CD4-positive, alpha-beta T cell (primary cell): ENCODE measurements at places on chromosomes 5 and 9. TPM values are rescaled to one million over a fixed set of nuclear protein-coding genes. Genes with fewer than 3 reads are reported as not detected.

DNA sequence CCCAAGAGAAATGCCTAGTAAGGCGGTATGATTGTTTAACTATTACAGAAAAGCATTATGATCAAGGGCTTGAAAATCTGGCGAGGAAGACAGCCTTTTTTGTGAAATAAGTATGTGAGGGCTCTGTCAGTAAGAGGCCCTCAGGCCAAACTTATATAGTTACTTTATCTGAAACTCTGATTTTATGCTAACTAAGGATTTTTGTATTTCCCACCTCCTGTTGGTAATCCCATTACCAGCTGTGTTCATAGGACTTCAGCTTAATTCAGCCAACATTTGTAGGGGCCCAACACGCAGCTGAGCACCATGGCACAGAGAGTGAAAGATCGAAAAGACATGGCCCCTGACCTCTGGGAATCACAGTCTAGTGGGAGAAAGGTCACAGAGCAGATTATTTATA, 318.3 kb upstream of the WWC1 start:
- no peak for DNase-seq

GRCh38 chr5:136749016-136749415, 383.7 kb upstream of the TRPC7 start:
- DNase-seq, result no peak

- DNase-seq, result no peak
These were observed 20.6 kb downstream of the C9orf43 start for GRCh38 chr9:113431191-113431590.

DNA sequence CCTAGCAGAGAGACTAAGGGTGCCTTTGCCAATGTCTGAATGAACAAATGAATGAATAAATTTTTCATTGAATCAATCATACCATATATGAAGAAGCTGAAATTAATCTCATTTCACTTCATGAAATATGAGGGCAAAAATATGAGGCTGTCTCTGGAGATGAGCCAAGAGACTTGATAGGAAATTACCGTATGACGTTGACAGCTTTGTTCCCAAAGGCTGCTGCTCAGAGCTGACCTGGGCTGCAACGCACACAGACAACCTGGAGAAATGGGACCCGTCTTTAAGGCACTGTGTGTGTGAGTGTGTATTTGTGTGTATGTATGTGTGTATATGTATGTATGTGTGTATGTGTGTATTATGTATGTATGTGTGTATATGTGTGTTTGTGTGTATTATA, 226.1 kb downstream of the IRX2 start:
- no peak for DNase-seq

- DNase-seq, result no peak
These were observed 58.2 kb upstream of the GGTA1 start for GRCh38 chr9:121557581-121558447.

GRCh38 chr5:21693591-21693990, 1159.6 kb downstream of the CDH12 start:
- no peak for DNase-seq

Gene ZDHHC11
- total RNA-seq, result 13.3 TPM

Gene PITX1
- not detected for total RNA-seq

DNA sequence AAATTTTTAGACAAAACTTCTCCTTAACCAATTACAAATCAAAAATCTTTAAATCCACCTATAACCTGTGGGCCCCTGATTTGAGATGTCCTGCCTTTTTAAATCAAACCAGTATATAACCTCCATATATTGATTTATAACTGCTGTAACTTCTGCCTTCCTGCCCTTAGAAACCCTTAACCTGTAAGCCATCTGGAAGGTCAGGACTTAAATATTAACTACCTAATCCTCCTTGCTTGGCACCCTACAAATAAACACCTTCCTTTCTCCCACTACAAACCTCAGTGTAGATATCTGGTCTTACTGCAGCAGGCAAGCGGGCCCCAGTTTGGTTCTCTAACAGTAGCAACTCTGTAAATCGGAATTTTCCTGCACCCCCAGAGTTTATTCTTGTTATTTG, 83.9 kb downstream of the MTREX start:
- DNase-seq, result no peak

- DNase-seq, result no peak
These were observed 3.5 kb upstream of the VDAC1 start for GRCh38 chr5:134008266-134008749.

DNA sequence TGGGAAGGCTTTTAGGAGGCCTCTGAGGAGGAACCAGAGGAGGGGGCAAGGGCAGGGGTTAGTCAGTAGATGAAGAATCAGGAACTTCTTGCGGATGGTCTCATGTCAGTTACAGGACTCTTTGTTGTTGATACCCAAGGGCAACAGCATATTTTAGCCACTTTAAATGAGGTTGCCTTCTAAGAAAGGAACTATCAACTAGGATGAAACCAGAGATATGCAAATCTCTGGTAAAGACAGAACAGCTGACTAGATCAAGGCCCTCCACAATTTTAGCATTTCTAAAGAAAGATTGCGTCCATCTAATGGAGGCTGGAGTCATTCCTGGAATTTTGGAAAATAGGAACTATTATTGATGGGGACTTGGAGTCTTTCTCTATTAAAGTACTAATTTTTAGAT, 57.7 kb upstream of the KLF4 start:
- no peak for DNase-seq

Gene HDHD3
- total RNA-seq, result 13.2 TPM

DNA sequence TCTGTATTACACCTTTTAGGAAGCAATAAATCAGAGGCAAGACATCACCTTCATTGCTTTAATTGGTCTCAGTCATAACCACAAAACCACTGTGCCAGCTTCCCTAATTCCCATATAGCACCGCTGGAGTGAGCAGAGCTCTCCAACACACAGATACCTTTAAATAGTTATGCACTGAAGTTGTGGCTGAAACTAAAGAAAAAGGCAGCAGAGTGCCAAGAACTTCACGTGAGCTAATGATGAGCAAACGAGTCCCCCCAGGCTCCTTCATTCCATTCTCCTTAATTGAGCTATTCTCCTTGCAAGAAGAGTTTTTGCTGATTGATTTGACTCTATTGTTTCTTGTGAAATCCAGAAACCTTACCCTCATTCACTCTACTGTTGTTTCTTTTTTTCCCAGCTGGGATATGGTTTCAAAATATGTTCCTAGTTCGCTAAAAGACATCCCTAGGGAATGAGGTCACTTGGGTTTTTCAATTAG, 501.5 kb downstream of the SPATA31D1 start:
- DNase-seq, result no peak

Gene SMIM33
- 0.08 TPM for total RNA-seq

GRCh38 chr9:16622541-16622940, 247.9 kb downstream of the BNC2 start:
- no peak for DNase-seq

- DNase-seq, result no peak
These were observed 66.0 kb upstream of the FCN1 start for GRCh38 chr9:134983506-134984371.

GRCh38 chr9:95876138-95876444, 600 bp downstream of the ERCC6L2 start:
- DNase-seq, result no peak

Gene KIAA0825
- 1.6 TPM for total RNA-seq

GRCh38 chr5:179161901-179162300, 101.7 kb downstream of the ZNF354C start:
- DNase-seq, result no peak

DNA sequence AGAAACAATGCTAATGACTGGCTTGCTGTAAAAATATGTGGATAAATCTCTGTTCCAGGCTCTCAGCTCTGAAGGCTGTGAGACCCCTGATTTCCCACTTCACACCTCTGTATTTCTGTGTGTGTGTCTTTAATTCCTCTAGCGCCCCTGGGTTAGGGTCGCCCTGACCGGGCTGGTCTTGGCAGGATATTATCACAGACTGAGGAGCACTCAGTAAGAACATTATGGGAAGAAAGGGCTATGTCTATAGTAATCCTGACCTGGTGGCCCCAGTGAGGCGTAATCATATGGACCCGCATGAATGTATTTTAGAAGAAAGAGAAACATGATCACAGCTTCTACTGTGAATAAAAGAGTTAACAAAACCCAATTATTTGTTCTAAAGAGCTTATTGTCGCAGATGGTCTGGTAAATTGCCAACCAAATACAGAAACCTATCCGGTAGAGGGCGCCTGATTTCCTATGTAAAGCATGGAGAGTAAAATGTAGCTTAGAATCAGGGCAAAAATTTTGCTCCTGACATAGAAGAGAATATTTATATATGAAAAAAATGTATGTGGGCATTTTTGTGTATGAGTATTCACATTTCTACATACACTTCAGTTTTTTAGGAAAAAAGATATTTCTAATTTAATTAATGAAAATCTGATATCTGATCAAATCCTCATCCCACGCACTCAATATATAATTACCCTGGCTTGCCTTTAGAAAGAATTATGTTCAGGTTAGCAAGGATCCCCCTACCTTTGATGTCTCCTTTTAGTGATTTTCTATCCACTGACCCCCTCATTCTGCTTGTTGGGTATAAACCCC, 5.8 kb upstream of the IFNA1 start:
- peak; percentile 27 for DNase-seq

- DNase-seq, result no peak
These were observed 2.1 kb downstream of the NSG2 start for GRCh38 chr5:174047472-174048099.

Gene SOX30
- not detected for total RNA-seq

GRCh38 chr5:102753889-102754766, 977 bp upstream of the PAM start:
- DNase-seq, result no peak

DNA sequence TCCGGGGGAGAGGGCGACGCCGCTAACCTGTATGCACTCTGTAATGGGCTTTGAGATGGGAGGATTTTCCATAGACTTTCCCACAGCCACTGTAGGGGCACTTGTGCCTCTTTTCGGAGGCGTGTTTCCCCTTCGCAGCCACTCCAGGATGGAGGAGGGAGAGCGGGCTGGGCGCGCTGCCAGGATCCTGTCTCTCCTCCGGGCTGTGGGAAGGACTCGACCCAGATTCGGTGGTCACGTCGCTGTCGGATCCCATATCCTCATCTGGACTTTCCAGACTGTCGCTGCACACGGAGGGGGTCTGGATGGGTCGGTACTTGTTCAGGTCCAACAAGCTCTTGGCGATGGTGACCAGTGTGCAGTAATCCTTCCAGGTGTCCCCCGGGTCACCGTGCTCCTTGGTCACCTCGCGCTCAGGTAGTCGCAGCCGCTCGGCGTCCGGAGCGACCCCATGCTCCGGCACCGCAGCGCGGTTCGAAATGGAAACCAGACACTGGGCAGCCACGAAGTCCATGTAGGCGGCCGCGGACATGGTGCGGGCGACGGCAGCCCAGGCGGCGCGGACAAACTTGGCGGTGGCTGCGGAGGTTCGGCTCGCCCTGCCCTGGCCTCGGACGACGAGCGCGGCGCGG, 1.5 kb downstream of the KLF9 start:
- peak; percentile 38 for DNase-seq

DNA sequence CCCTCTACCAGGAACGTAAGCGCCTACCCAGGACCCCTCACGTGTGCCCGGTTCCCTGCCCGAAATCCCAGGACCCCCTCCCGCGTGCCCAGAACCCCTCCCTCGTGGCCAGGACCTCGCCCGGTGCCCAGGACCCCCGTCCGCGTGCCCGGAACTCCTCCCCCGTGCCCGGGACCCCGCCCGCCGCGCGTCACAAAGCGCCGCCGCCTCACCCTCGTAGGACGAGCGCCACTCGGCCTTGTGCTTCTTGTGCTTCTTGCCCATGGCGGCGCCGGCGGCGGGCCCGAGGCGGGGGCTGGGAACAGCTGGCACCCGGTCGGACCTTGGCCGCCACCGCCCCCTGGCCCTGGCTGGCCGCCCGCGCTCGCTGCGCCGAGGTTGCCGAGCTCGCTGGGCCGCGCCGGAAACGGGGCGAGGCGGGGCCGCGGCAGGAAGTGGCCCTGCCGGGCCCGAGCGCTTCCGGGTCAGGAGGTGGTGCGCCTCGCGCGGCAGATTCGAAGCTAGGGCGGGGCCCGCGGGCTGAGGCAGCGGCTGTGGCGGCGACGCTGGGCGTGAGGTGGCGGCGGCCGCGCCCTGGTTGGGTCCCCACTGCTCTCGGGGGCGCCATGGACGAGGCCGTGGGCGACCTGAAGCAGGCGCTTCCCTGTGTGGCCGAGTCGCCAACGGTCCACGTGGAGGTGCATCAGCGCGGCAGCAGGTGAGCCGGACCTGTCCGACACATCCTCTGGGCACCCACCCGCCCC, at the start of the genes BRD9 and TRIP13:
Gene BRD9, minus strand, starts transcription at position 408 of the 743 bp plus-strand sequence. Its CDS starts 144 bp downstream, at position 264.
Gene TRIP13, plus strand, starts transcription at position 491 of the 743 bp plus-strand sequence. Its CDS starts 115 bp downstream, at position 606.
- peak; percentile 70 for DNase-seq

DNA sequence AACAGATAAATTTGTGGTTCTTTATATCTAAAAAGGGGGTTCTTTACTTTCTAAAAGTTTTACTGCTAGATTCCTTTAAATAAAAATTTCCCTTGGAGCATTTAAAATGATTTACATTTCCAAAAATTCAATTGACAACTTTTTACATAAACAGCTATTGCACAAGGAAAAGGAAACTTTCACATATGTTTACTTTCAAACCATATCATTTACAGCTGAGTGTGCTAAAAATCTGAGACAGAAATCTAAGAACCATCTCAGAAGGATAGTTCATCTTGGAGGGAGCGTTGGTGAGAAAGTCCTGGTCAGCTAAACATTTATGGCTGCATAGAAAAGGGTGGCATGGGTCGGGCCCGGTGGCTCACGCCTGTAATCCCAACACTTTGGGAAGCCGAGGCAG, 235.4 kb downstream of the DTWD2 start:
- no peak for DNase-seq

DNA sequence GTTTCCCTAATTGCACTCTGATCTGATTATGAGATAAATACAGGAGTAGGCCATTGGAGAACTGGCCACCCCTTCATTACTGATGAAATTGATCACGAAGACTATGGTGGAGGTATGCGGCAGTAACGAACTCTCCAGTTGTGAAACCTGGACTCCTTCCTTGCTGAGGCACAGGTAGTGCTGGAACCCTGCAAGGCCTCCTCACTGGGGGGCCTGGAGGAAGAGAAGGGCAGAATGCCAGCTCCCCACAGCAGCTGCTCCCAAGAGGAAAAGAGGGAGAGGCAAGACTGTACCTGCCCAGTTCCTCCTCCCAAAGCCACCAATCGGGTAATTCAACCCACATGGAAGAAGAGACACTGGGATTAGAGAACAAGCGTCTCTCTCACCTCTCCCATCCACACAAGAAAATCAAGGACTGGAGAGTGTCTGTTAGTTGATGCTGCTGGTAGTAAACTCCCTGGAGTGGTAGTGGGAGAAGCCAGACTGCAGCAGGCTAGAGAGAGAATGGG, 19.1 kb upstream of the TRIO start:
- no peak for DNase-seq

Gene HARS1
- 54.1 TPM for total RNA-seq

GRCh38 chr5:159911349-159911748, 4.9 kb upstream of the ADRA1B start:
- DNase-seq, result no peak

Gene HRCT1
- not detected for total RNA-seq

Gene DMRT3
- not detected for total RNA-seq

DNA sequence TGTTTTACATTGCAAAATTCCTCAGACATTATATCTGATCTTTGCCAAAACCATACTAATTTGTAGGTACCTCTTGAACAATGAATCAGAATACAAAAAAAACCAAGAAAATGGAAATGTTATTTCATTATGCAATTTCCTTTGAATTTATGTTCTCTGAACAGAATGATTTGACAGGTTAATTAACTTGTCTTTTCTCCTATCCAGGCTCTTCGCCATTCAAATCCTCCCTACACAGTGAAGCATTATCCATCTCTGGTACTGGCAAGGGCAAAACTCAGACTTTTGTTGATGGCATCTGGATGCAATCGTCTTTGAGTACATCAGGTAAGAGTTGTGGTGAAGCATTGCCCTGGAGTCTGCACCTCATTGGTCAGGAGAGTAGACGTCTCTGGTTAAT, 655.7 kb upstream of the ITGA1 start:
- no peak for DNase-seq
